ENCODE measurements at places on chromosomes 2 and 18. TPM values are rescaled to one million over a fixed set of nuclear protein-coding genes. Genes with fewer than 3 reads are reported as not detected.

The NEDD4L gene
- total RNA-seq, result 8.8 TPM

The MYL1 gene
- total RNA-seq, result not detected

The MGAT4A gene
- total RNA-seq, result 0.86 TPM

The FKBP1B gene
- total RNA-seq, result 6.8 TPM

Measured in smooth muscle cell of the pulmonary artery (primary cell).